Stimulated activated CD8-positive, alpha-beta memory T cell treated with anti-CD3 and anti-CD28 coated beads, Interleukin-7, amount 100 ng/mL, for 1 hour (primary cell): ENCODE measurements at places on chromosomes 16 and 17.

- no peak for DNase-seq
These were observed 285.8 kb downstream of the NPIPA8 start for GRCh38 chr16:18050777-18051176.

DNA sequence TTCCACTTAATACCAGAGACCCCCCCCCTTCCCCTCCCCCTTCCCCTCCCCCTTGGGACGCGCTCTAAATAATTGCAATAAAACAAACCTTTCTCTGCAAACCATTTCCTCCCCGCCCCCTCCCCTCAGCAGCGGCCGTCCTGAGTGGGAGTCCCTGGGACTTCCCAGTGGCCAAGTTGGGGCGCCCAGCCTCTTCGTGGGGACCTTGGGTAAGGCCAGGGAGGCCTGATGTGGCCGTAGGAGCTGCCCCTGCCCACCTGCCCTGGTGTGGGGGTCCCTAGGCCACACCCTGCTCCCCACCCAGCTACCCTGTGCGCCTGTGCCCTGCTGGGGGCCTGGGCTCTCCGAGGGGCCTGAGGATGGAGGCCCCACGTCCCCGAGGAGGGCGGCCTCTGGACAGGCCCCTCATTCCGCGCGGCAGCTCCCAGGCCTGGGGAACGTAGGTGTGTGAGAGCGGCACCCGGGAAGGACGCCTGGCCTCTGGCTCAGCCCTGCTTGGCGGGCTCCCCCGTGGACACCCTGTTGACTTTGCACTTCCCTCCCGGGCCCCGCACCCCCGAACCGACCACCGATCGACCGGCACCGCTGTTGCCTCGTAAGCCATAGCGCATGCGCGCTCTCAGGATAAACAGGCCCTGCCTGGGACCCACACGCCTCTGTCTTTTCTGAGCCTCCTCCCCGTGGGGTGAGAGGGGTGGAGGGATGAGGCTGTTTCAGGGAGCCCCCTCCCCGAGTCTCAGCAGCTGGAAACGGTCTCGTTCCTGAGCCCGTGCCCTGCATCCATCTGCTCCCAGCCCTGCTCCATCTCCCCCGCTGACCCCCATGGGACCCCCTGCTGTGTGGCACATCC is 9.0 kb downstream of the NTHL1 start:
- no peak for DNase-seq

DNA sequence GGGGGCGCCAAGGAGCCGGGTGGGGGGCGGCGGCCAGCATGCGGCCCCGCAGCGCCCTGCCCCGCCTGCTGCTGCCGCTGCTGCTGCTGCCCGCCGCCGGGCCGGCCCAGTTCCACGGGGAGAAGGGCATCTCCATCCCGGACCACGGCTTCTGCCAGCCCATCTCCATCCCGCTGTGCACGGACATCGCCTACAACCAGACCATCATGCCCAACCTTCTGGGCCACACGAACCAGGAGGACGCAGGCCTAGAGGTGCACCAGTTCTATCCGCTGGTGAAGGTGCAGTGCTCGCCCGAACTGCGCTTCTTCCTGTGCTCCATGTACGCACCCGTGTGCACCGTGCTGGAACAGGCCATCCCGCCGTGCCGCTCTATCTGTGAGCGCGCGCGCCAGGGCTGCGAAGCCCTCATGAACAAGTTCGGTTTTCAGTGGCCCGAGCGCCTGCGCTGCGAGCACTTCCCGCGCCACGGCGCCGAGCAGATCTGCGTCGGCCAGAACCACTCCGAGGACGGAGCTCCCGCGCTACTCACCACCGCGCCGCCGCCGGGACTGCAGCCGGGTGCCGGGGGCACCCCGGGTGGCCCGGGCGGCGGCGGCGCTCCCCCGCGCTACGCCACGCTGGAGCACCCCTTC is 484 bp downstream of the FZD2 start:
- DNase-seq = no peak

- no peak for DNase-seq
These were observed 136.2 kb upstream of the RCVRN start for GRCh38 chr17:10041287-10041612.

DNA sequence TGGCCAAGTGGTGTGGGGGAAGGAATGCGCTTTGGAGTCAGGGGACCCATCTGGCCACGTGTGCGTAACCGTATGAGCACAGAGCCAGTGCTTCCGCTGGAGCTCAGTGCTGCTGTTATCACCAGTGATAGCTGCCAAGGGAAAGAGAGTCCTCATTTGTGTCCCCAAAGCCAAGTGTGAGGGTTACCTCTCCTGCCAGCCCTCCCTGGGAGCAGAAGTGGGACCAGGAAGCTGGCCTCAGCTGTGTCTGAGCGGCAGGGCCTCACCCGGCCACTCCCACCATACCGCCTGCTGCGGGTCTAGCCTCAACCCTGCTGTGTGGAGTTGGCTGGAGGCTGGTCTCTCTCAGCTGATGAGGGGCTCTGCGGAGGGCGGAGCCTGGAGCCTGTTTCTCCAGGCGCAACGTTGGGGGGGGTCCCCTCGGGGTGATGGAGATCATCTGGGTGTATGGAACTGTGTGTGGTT is 44.5 kb downstream of the MEAK7 start:
- DNase-seq = no peak

DNA sequence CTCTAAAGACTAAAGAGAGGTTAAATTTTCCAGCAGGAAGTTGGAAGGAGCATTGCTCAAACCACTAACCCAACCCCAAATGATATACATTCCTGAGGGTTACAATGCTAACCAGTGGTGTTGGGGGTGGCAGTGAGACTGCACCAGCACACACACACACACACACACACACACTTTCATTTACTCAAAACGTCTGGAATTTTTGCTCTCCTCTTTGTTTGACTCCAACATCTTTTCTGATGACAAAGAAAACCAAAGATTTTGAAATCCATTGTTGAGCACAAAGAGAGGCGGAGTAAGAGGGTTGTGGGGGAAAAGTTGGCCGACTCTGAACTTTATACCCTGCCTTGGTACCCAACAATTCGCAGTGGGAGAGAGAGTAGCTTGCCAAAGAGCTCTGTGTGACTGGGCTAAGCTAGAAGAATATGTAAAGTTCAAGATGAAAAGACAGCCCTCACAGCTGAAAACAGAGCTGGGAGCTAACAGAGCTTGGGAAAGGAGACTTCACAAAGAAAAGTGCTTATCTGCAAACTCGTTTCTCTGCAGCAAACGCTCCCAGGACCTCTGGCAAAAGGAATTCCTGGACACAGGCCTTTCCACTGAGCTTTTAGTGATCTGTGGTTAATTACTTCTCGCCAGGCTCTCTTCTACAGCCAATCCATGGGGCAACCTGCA is 426.0 kb upstream of the CDH11 start:
- no peak for DNase-seq
